ENCODE measurements at places on chromosomes 12 and 14.

GRCh38 chr14:23568021-23568599 lies 519 bp upstream of the AP1G2 start:
- H3K27me3 ChIP-seq: no peaks in the 10 kb centered on the region
- peaks cover 31% of the 10 kb centered on the region for H3K36me3 ChIP-seq
- peak overlapping the region; percentile 85 for H3K4me3 ChIP-seq
- H3K4me1 ChIP-seq: peaks cover 58% of the 10 kb centered on the region
- H3K27ac ChIP-seq: peak overlapping the region; percentile 64
- no peak for DNase-seq

DNA sequence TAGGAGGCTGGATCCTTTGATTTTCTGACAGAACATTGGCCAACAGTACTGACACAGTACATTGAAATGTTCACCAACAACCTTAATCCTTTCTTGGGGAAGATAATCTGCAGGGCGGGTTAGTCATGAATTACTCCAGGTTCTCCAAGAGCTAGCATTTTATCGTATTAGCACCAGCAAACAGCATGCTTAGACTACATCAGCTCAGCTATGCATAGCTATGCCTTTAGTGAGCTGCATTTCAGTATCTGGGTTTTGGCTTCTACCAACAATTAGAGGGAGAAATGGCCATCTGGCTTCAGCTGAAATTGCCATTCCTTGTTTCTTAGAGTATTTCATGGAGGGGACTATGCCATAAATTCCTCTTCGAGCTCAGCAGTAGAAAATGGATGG lies 33.8 kb downstream of the SAMD4A start:
- no peaks in the 10 kb centered on the region for H3K27me3 ChIP-seq
- no peak overlapping the region for H3K27ac ChIP-seq
- H3K4me1 ChIP-seq: peaks cover 17% of the 10 kb centered on the region
- H3K36me3 ChIP-seq: no peaks in the 10 kb centered on the region
- no peak for DNase-seq

- peak; percentile 50 for DNase-seq
- peaks cover 4% of the 10 kb centered on the region for H3K36me3 ChIP-seq
- no peaks in the 10 kb centered on the region for H3K27me3 ChIP-seq
- peaks cover 23% of the 10 kb centered on the region for H3K4me1 ChIP-seq
- H3K4me3 ChIP-seq: peak overlapping the region; percentile 93
These were observed 2.2 kb downstream of the BAZ1A start for GRCh38 chr14:34872822-34873588.

GRCh38 chr14:61706096-61706690 lies 10.9 kb downstream of the HIF1A start:
- H3K36me3 ChIP-seq: no peaks in the 10 kb centered on the region
- H3K4me1 ChIP-seq: peaks cover 7% of the 10 kb centered on the region
- no peak for DNase-seq
- no peaks in the 10 kb centered on the region for H3K27me3 ChIP-seq
- no peak overlapping the region for H3K27ac ChIP-seq

DNA sequence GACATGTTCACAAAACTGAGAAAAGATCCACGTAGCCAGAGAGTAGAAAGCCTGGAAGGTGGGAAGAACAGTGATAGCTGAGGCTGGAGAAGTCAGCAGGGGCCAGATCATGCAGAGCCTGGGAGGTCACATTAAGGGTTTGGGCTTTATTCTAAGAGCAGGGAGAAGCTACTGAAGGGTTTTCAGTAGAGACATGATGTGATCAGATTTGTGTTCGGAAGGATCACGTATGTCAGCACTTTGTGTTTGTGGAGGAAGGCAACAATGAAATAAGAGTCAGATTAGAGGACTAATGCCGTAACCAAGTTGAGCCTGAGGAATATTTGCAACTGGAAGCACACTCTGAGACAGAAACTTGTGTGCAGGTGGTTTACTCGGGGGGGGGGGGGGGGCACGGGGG lies 4.2 kb upstream of the PCK2 start:
- no peaks in the 10 kb centered on the region for H3K27me3 ChIP-seq
- DNase-seq: no peak
- no peaks in the 10 kb centered on the region for H3K36me3 ChIP-seq
- H3K4me3 ChIP-seq: no peak overlapping the region

DNA sequence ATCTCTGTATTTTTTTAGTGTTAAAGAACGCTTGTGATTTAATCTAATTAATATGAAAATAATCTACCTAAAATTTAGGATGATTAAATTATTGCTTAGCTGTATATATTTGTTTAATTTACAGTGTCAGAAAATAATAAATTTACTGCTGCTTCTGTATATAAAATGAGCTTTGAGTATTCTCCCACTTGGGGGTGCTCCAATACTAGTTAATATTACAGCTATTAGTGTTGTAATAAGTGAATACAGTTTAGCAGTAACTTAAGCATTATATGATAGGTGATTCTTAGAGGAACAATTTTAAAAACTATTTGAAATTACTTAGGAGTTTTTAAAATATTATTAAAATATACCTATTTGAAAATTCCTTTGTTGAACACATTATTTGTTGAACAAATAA lies 62.2 kb downstream of the PAPOLA start:
- peaks cover 6% of the 10 kb centered on the region for H3K4me1 ChIP-seq
- no peak for DNase-seq
- no peak overlapping the region for H3K4me3 ChIP-seq
- H3K27ac ChIP-seq: no peak overlapping the region
- peaks cover 13% of the 10 kb centered on the region for H3K36me3 ChIP-seq

GRCh38 chr12:66726556-66726955 lies 47.7 kb upstream of the GRIP1 start:
- DNase-seq: no peak
- H3K4me1 ChIP-seq: no peaks in the 10 kb centered on the region
- no peak overlapping the region for H3K27ac ChIP-seq

DNA sequence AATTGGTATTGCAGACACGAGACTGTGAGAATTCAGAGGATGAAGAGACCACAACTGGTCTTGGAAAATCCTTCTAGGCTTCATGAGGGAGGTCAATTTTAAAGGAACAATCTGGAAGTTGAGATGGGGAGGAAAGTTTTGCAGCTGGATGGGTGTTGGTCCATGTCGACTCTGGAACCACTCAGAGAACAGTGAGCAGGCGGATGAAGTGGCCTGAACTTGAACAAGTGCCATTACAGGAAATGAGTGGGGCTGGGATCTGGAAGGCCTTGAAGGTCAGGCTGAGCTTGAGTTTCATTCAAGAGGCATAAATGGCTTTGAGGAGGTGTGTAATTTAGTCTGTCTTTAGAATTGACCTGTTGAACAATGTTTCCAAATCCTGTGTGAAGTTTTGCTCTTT lies 140.9 kb downstream of the GALC start:
- DNase-seq: no peak
- H3K4me3 ChIP-seq: no peak overlapping the region

- no peak overlapping the region for H3K27ac ChIP-seq
- no peak for DNase-seq
- H3K36me3 ChIP-seq: no peaks in the 10 kb centered on the region
- no peak overlapping the region for H3K4me3 ChIP-seq
These were observed 41.8 kb upstream of the HIF1A start for GRCh38 chr14:61653507-61653906.

- H3K27ac ChIP-seq: no peak overlapping the region
- no peak overlapping the region for H3K4me3 ChIP-seq
- no peaks in the 10 kb centered on the region for H3K36me3 ChIP-seq
- H3K27me3 ChIP-seq: no peaks in the 10 kb centered on the region
These were observed 175.3 kb downstream of the TSPAN9 start for GRCh38 chr12:3252450-3252891.

- H3K36me3 ChIP-seq: no peaks in the 10 kb centered on the region
- no peak overlapping the region for H3K27ac ChIP-seq
- no peak for DNase-seq
- no peak overlapping the region for H3K4me3 ChIP-seq
- no peaks in the 10 kb centered on the region for H3K27me3 ChIP-seq
These were observed 34.9 kb downstream of the PDE3A start for GRCh38 chr12:20403230-20403629.

DNA sequence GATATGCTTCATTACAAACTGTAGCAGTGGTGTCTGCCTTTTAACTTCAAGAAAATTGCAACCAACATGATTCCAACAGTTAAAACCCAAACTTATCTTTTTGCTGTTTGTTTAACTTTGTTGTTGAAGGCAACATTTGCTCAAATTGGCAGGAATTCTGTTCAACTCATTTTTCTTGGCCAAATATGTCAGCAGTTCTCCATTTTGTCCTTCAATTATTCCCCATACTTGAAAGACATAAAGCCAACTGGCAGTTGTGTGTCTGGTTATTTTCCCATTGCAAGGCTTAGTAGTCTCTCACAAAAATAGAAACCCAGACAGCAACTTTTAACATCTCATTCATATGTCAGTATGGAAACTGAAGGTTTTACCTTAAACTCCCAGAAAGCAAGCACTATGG lies 146.3 kb downstream of the LRIG3 start:
- no peaks in the 10 kb centered on the region for H3K36me3 ChIP-seq
- H3K4me3 ChIP-seq: no peak overlapping the region
- H3K27ac ChIP-seq: no peak overlapping the region
- no peaks in the 10 kb centered on the region for H3K27me3 ChIP-seq

DNA sequence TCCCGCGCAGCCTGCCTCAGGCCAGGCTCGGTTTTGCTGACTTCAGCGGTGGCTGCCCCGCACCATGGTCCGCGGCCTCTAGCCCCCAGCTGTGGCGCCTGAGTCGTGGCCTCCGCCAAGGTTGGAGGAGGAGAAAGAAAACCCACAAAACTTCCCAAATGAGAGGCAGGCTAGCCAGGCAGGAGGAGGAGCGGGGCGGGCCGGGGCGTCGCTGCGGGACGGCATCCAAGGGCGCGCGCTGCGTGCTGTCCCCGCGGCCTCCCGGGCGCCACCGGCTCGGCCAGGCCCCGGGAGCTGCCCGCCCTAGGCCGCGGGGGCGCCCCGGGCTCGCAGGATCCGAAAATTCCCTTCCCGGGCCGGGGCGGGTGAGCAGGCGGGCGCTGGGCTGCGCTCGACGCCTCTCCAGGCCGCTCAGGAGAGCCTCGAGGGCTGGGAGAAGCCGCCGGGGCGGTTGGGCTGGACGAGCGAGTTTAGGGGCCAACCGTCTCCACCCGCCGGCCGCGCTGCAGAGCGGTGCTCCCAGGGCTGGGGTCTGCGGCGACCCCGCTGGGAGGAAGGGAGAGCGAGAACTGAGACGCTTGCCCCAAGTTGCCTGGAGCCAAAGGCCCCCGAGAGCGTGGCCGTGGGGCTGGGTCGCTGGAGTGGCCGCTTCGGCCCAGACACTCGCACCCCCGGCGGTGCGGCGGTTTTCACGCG lies at the start of gene EFS:
TSS of gene EFS (minus strand) at position 137 of the 696 bp plus-strand sequence. CDS start 147 bp downstream, outside the sequence.
- H3K4me1 ChIP-seq: peaks cover 15% of the 10 kb centered on the region
- no peak for DNase-seq
- no peaks in the 10 kb centered on the region for H3K36me3 ChIP-seq
- peak within 1 kb of the TSS; percentile 53 for H3K4me3 ChIP-seq

- no peak overlapping the region for H3K27ac ChIP-seq
- H3K27me3 ChIP-seq: no peaks in the 10 kb centered on the region
- DNase-seq: no peak
These were observed 152.4 kb upstream of the PWP1 start for GRCh38 chr12:107533218-107533617.

GRCh38 chr12:70711831-70712230 lies 74.6 kb upstream of the PTPRB start:
- H3K27me3 ChIP-seq: no peaks in the 10 kb centered on the region
- H3K36me3 ChIP-seq: no peaks in the 10 kb centered on the region
- no peak for DNase-seq
- no peak overlapping the region for H3K4me3 ChIP-seq
- no peak overlapping the region for H3K27ac ChIP-seq

DNA sequence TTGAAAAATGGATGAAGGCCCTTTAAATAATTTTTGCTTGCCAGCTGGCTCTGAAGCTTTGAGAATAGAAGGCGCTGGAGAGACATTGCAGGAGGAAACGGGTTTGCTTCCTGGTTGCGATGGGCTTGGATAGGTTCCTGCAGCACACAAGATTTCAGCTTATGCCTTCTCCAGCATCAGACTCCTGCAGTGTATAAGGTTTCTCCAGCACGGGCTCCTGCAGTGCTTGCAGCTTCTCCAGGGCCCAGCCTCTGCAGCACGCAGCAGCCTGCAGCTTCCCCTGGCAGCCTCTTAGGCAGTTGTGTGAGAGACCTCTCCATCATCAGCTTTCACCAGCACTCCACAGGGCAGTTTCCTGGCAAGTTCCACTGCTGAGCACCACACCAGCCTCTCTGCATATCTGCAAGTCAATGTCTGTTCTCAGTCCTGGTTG lies 78.7 kb upstream of the ZDHHC17 start:
- DNase-seq: peak; percentile 34
- no peak overlapping the region for H3K27ac ChIP-seq
- no peaks in the 10 kb centered on the region for H3K27me3 ChIP-seq
- peaks cover 4% of the 10 kb centered on the region for H3K4me1 ChIP-seq

GRCh38 chr12:6266541-6266966 lies 43.9 kb upstream of the PLEKHG6 start:
- H3K27ac ChIP-seq: no peak overlapping the region
- no peaks in the 10 kb centered on the region for H3K27me3 ChIP-seq
- no peak overlapping the region for H3K4me3 ChIP-seq
- peaks cover 7% of the 10 kb centered on the region for H3K4me1 ChIP-seq
- DNase-seq: no peak

GRCh38 chr14:67569011-67569650 lies 30.9 kb downstream of the PIGH start:
- H3K4me3 ChIP-seq: no peak overlapping the region
- H3K4me1 ChIP-seq: no peaks in the 10 kb centered on the region
- H3K36me3 ChIP-seq: no peaks in the 10 kb centered on the region

DNA sequence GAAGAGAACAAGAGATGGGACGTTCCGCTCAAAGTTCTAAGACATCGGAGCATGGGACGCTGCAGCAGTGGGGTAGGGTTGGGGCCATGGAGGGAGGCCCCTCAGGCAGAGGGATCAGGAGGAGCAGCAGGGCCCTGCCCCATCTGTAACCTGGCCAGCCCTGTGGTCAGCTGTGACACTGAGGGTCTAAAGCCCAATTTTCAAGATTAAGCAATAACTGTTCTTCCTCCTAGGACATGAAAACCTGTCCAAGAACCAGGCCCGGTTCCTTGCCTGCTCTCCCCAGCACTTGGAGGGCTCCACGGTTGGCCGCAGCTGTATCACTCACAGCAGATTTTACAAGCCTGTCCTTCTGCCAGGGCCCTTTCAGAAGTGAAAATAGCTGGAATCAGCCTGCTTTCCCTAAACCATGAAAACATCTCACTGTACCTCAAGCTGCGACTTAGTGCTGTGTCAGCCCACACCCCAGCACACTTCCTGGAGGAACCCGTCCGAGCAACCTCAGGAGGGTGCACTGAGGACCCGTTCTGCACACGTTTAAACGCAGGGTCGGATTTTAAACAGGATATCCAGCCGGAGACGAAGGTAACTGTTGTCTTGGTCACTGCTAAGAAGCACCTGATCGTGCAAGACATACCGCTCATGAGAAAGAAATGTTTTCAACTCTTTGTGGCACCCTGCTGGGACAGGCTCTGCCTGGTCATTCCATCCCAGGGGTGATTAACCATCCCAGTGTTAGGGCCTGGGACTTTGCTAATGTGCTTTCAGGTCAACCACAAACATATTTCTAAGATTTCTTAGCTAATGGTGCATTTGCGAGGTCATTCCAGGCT lies 201.9 kb upstream of the DIO3 start:
- H3K4me3 ChIP-seq: no peak overlapping the region
- no peaks in the 10 kb centered on the region for H3K4me1 ChIP-seq
- H3K27me3 ChIP-seq: no peaks in the 10 kb centered on the region

GRCh38 chr12:62256408-62257096 lies 3.7 kb upstream of the USP15 start:
- peaks cover 13% of the 10 kb centered on the region for H3K36me3 ChIP-seq
- no peak overlapping the region for H3K4me3 ChIP-seq
- no peaks in the 10 kb centered on the region for H3K27me3 ChIP-seq
- peaks cover 38% of the 10 kb centered on the region for H3K4me1 ChIP-seq
- DNase-seq: peak; percentile 42

- peaks cover 2% of the 10 kb centered on the region for H3K36me3 ChIP-seq
- H3K27ac ChIP-seq: no peak overlapping the region
- no peak for DNase-seq
- H3K4me3 ChIP-seq: no peak overlapping the region
These were observed 6.5 kb downstream of the TAS2R19 start for GRCh38 chr12:11015775-11016430.

Data from common myeloid progenitor, CD34-positive (primary cell).